T-helper 2 cell treated with Interferon-gamma antibody and Interleukin-4, amounts not matched to agents 5 μg/mL and 100 μg/mL, for 36 hours (primary cell): ENCODE measurements at places on chromosomes 2 and 18.

GRCh38 chr2:138622613-138623012 lies 121.0 kb downstream of the SPOPL start:
- no peak overlapping the region for H3K4me3 ChIP-seq
- DNase-seq, result no peak
- H3K27me3 ChIP-seq, result no peaks in the 10 kb centered on the region

DNA sequence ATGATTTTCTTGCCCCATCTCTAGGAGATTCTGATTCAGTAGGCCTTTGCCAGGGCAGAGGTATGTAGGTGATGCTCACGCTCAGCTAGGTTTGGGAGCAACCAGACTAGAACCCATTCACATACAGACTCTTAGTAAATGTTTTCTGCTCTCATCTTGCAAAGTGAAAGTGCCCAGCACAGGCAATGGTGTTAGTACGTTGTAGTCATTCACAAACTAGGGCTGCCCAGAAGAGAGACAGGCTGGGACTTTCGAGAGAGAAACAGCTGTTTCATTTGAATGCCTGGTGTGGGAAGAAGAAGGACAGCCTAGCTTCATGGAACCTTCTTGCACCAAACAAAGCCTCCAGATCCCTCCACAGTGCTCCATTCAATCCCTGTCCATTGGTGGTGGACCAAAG lies 19.4 kb downstream of the DDX18 start:
- peaks cover 2% of the 10 kb centered on the region for H3K4me1 ChIP-seq
- peaks cover 24% of the 10 kb centered on the region for H3K36me3 ChIP-seq
- no peak overlapping the region for H3K27ac ChIP-seq
- no peak for DNase-seq
- peaks cover 2% of the 10 kb centered on the region for H3K27me3 ChIP-seq

- H3K27ac ChIP-seq, result no peak overlapping the region
- no peak for DNase-seq
- H3K4me3 ChIP-seq, result no peak overlapping the region
- no peaks in the 10 kb centered on the region for H3K36me3 ChIP-seq
- no peaks in the 10 kb centered on the region for H3K4me1 ChIP-seq
These were observed 11.5 kb upstream of the SERPINB13 start for GRCh38 chr18:63575681-63576080.

GRCh38 chr2:10932345-10933151 lies 20.8 kb downstream of the KCNF1 start:
- DNase-seq, result no peak
- no peaks in the 10 kb centered on the region for H3K36me3 ChIP-seq
- peaks cover 22% of the 10 kb centered on the region for H3K27me3 ChIP-seq
- no peaks in the 10 kb centered on the region for H3K4me1 ChIP-seq

DNA sequence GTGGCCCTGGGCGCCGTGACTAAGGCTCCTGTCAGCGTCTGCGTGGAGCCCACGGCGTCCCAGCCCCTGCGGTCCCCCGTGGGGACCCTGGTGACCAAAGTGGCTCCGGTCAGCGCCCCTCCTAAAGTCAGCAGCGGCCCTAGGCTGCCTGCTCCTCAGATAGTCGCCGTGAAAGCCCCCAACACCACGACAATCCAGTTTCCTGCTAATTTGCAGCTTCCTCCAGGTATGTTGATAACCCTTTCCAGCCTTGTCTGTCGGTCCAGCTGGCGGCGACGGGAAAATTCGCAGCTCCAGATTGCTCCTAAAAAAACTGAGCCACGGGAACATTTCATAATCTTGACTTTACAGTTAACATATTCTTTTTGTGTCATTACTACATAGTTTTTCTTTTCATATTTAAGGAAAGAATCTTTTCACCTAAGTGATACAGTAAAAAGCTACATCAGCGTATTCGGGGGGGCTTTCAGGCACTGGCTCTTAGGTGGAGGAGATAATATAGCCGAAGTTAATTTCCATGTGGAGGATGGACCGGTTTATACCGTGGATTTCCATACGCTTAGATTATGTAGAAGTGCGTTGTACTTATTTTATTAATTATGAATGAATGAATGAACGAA lies 916 bp downstream of the TAF4B start:
- peaks cover 4% of the 10 kb centered on the region for H3K36me3 ChIP-seq
- peak overlapping the region; percentile 94 for H3K4me3 ChIP-seq
- peaks cover 32% of the 10 kb centered on the region for H3K4me1 ChIP-seq

- no peak overlapping the region for H3K27ac ChIP-seq
- peaks cover 8% of the 10 kb centered on the region for H3K36me3 ChIP-seq
- H3K4me3 ChIP-seq, result no peak overlapping the region
- no peaks in the 10 kb centered on the region for H3K27me3 ChIP-seq
- no peaks in the 10 kb centered on the region for H3K4me1 ChIP-seq
These were observed 37.9 kb downstream of the GEMIN6 start for GRCh38 chr2:38815936-38816335.

DNA sequence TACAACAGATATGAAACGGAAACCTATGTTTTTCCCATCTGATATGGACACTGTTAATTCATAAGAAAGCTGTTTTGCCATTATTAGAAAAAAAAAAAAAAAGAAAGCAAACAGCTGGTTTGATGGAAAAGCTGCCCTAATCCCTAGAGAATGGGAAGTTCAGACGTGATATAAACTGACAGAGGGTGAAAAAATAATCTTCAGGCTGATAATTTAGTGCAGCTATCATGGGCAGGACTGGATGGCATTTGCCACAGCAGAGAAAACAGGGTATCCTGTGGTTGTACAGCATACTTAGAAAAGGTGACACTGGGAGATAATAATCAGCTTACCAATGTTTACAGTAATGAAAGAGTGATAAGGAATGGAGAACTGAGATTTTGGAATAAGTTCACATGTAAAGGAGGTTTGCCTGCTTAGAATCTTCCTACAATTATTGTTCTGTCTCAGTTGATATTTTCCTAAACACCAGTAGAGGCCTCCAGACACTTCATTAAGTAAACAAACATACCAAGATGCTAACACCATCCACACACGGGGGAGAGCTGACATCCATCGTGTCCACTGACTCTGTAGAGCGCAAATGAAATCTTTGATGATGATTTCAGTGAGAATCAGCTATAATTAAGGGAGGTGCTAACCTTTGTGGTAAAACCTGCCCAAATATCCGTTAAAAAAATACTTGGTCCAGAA lies 211.6 kb upstream of the MMADHC start:
- no peak overlapping the region for H3K27ac ChIP-seq
- H3K36me3 ChIP-seq, result no peaks in the 10 kb centered on the region
- no peaks in the 10 kb centered on the region for H3K4me1 ChIP-seq
- no peak for DNase-seq
- H3K27me3 ChIP-seq, result no peaks in the 10 kb centered on the region

DNA sequence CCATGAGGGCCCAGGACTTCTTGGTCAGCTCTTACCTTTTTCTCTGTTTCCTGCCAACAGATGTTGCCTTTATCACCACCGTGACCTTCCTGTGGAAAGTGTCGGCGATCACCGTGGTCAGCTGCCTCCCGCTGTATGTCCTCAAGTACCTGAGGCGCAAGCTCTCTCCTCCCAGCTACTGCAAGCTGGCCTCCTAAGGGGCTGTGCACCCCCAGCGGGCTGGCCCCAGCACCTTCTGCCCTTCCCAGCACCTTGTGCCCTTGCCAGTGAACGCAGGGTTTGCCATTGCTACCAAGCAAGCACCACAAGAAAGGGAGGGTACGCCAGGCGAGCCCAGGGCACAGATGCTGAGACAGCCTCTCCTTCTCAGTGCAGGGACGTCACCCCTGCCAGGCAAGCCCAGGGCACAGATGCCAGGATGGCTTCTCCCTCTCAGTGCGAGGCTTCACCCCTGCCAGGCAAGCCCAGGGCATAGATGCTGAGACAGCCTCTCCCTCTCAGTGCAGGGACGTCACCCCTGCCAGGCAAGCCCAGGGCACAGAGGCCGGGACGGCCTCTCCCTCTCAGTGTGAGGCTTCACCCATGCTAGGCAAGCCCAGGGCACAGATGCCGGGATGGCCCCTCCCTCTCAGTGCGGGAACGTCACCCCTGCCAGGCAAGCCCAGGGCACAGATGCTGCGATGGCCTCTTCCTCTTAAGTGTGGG lies 18.4 kb upstream of the NFATC1 start:
- H3K4me1 ChIP-seq, result peaks cover 5% of the 10 kb centered on the region
- DNase-seq, result no peak
- H3K4me3 ChIP-seq, result no peak overlapping the region
- no peaks in the 10 kb centered on the region for H3K27me3 ChIP-seq
- H3K36me3 ChIP-seq, result peaks cover 9% of the 10 kb centered on the region

GRCh38 chr2:170371231-170371998 lies 193.5 kb downstream of the MYO3B start:
- H3K27me3 ChIP-seq, result no peaks in the 10 kb centered on the region
- peak overlapping the region; percentile 76 for H3K4me3 ChIP-seq
- no peak for DNase-seq

DNA sequence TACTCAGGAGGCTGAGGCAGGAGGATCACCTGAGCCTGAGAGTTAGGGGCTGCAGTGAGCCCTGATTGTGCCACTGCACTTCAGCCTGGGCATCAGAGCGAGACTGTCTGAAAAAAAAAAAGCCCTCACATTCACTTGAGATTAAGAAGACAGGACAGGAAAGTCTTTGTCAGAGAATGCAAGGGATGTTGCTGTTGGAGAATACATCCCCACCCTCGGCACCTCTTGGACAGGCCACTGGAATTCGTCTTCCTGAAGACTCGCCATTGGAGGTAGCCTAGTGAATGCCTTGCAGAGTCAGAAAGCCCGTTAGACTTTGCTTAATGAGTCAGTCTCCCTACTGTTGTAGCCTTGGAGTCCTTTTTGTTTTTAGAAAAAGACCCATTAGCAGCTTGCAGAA lies 205.6 kb downstream of the FAM210A start:
- H3K36me3 ChIP-seq, result peaks cover 17% of the 10 kb centered on the region
- no peak for DNase-seq
- no peak overlapping the region for H3K27ac ChIP-seq

GRCh38 chr2:226211439-226211838 lies 588.2 kb downstream of the IRS1 start:
- H3K27me3 ChIP-seq, result no peaks in the 10 kb centered on the region
- no peaks in the 10 kb centered on the region for H3K36me3 ChIP-seq
- no peak overlapping the region for H3K27ac ChIP-seq
- DNase-seq, result no peak
- no peaks in the 10 kb centered on the region for H3K4me1 ChIP-seq

- H3K27ac ChIP-seq, result no peak overlapping the region
- H3K36me3 ChIP-seq, result peaks cover 30% of the 10 kb centered on the region
- no peak overlapping the region for H3K4me3 ChIP-seq
These were observed 15.0 kb downstream of the ELAC1 start for GRCh38 chr18:50982802-50983179.

- no peak overlapping the region for H3K27ac ChIP-seq
- DNase-seq, result no peak
- no peaks in the 10 kb centered on the region for H3K36me3 ChIP-seq
- H3K27me3 ChIP-seq, result no peaks in the 10 kb centered on the region
- H3K4me1 ChIP-seq, result no peaks in the 10 kb centered on the region
- H3K4me3 ChIP-seq, result no peak overlapping the region
These were observed 1355.1 kb upstream of the SLC39A10 start for GRCh38 chr2:194301946-194302345.

DNA sequence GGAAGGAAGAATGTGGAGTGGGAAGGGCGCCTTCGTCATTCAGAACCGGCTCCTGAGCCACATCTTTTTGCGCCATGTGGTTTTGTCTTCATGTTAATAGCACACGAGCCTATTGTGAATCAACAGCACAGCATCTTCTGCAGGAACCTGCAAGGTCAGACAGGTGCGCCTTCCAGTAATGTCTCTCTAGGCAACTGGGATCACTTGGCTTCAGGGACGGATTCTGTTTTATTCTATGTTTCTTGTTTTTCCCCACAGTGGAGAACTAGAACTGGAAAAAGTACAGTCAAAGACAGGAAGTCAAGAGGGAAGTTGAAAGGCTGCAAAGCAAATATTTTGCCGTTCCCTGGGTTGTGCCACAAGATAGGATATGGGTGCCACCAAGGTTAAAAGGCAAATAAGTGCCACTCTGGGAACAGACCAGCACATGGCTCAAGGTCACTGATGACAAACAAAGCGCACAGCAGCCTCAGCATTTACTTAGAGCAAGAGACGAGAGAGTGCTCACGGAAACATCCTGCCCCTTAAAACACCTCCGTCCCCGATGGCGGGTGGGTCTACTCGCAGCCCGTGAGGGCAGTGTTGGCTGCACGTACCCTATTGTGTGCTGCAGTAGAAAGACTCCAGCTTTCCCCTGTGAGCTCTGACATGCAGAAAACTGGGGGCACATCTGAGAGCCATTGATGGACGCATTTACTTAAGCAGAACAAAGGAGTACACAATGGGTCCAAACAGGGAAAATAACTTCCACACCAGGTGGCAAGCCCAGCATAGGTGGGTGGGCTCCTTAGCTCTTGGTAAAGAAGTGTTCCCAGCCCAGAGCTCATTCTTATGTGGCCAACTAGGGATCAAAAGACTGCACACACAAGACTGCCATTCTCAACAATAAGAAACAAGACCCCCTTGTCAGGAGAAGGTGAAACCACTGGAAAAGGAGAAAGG lies 107.2 kb upstream of the PARD3B start:
- no peak overlapping the region for H3K27ac ChIP-seq
- H3K4me1 ChIP-seq, result no peaks in the 10 kb centered on the region
- DNase-seq, result no peak
- H3K27me3 ChIP-seq, result peaks cover 2% of the 10 kb centered on the region
- no peaks in the 10 kb centered on the region for H3K36me3 ChIP-seq

- no peaks in the 10 kb centered on the region for H3K27me3 ChIP-seq
- H3K4me3 ChIP-seq, result no peak overlapping the region
- no peaks in the 10 kb centered on the region for H3K4me1 ChIP-seq
- DNase-seq, result no peak
- H3K27ac ChIP-seq, result no peak overlapping the region
These were observed 1411.8 kb downstream of the LRP1B start for GRCh38 chr2:140718999-140719398.

- H3K4me3 ChIP-seq, result no peak overlapping the region
- peaks cover 3% of the 10 kb centered on the region for H3K27me3 ChIP-seq
- no peaks in the 10 kb centered on the region for H3K4me1 ChIP-seq
- no peak for DNase-seq
- no peak overlapping the region for H3K27ac ChIP-seq
- H3K36me3 ChIP-seq, result no peaks in the 10 kb centered on the region
These were observed 211.9 kb downstream of the ALPK2 start for GRCh38 chr18:58416704-58417683.

GRCh38 chr18:45102863-45103262 lies 422.2 kb downstream of the SETBP1 start:
- H3K27ac ChIP-seq, result no peak overlapping the region
- H3K4me3 ChIP-seq, result no peak overlapping the region
- no peaks in the 10 kb centered on the region for H3K36me3 ChIP-seq

DNA sequence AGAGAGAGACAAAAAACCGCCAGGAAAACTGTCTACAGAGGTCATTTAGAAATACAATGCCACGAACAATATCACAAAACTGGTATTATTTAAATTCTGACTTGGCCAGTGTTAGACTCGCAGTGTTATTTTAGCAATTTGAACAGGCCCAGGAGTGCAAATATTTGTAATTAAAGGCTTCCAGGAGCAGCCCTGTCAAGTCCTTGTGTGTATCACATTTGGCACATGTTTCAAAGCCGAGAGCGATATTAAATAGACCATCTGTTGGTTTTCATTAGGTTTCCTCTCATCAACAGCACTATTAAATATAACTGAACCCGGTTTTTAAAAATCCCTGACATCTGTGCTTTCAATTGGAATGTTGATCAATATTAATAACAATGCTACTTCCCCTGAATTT lies 656.9 kb downstream of the TSN start:
- no peaks in the 10 kb centered on the region for H3K36me3 ChIP-seq
- no peaks in the 10 kb centered on the region for H3K27me3 ChIP-seq
- no peak for DNase-seq
- no peak overlapping the region for H3K27ac ChIP-seq
- no peak overlapping the region for H3K4me3 ChIP-seq
